Caco-2 (cell line): ENCODE measurements at places on chromosomes 2 and 18.

DNA sequence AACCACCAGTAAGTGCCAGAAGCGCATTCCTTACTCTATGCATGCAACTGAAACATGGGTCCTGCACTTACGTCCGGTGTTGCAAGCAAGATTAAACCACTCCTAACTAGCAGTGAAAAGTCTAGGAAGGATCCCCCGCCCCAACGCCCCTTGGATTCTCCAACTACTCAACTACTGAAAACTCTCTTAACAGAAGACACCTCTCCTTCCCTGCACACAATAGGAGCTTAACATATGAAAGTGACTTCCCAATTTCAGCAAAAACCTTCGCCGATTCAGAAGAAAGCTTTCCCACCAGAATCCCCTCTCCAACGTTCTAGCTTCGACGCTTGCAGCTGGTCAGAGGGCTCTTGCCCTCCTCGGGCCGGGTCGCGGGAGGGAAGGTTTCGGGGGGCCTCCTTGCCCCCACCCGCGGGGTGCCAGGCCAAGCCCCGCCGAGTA is 578 bp downstream of the IWS1 start:
- no peak for DNase-seq

GRCh38 chr18:12366379-12366778 is 10.6 kb downstream of the AFG3L2 start:
- no peak for DNase-seq

DNA sequence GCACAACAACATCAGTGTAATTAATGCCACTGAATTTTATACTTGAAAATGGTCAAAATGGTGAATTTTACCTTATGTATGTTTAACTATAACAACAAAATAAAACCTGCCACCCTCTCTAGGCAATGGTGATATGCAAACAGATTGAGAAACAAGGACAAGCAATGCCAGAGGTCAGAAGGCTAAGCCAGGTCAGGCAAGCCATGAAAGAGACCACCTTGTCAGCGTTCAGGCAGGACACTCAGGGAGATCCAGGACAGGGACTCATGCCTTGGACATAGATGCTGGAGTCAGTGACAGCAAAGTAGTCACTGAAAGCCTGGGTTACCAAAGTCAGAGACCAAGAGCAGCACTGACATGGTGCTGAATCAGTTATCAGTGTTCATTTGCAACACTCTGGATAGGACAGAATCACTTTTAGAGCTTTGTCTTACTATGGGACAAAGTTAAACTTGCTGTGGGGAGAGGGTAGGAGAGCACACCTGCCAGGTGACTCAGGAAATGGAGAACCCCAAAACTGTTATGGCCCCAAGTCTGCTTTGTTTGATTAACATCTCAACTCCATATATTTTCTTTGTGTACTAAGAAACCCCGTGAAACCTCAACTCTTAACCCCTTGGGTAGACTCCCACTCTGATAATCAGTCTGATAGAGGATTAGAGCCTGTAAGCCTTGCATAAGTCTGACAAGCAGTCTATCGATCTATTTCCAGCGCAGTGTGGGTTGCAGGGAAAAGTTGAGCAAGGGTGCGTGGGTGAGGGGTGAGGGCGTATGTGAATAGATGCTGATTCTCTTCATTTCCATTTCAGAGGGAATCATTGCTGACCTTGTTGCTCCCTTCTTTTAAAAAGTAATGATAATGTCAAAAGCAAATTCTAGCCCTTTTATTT is 48.7 kb upstream of the ZNF385B start:
- no peak for DNase-seq

DNA sequence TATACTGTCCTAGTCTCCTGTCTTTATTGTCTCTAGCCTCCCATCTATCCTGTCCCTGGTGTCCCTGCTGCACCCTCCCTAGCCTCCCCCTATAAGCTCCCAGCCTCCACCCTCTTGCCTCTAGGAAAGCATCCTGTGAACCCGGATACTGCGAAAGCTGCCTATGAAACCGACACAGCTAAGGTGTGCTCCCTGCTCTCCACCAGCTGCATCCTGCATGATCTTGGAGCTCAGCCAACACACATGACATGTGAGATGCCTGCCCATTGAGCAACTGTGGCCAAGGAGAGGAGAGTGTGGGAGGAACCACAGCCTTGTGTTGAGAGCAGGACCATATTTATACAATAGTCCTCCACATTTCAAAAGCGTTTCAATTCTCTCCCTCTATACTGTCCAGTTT is 187.1 kb downstream of the ZBTB7C start:
- DNase-seq: no peak

DNA sequence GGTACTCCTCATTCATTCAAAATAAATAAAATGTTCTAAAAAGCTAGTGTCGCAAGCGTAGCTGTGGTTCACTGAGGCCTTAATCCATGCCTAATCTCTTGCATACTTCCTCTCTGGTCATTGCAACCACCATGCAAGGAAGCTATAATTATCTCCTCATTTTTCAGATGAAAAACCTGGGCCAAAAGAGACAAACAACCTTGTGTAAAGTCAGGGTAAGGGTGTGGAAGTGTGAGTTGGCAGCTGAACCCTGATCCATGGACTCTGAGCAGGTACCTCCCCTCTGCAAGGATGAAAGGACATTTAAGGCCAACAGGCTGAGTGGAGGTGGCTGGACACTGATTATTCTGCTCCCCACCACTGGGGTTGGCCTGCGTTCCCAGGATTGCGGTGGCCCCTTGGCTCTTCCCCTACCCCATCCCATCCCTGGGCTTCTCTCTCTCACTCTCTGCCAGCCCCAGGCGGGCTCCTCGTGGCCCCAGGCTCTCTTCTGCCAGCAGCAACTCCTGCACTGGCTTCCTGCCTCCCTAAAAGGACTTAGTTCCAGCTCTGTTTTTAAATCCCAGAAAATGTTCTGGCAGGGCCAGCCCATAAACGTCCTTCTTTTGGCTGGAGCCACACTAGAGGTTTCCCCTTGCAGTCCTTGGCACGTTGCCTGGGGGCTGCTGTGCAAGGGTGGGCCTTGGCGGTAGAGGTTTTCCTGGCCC is 72.0 kb upstream of the AFF3 start:
- DNase-seq: no peak

DNA sequence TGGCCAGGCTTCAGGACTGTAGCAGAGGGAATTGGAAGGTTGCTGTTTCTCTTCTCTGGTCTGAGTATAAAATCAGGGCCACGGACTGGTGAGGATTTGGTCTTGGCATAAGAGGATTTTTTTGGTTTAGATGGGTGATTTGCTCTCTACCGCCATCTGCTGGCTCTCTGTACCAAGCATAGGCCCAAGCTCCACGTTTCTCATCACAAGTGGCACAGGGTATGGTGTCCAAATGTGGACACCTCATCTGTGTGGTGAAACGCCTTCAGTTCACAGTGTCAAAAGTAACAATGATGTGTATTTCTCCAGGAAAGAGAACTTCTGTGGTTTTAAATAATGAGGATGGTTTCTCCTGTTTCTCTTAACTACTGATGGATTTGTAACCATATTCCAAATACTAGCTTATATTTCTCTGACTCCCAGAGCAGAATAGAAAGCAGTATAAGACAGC is 115.1 kb downstream of the EML6 start:
- peak; percentile 62 for DNase-seq

- DNase-seq: no peak
Measured at GRCh38 chr2:144509879-144510221, 10.1 kb downstream of the ZEB2 start.

DNA sequence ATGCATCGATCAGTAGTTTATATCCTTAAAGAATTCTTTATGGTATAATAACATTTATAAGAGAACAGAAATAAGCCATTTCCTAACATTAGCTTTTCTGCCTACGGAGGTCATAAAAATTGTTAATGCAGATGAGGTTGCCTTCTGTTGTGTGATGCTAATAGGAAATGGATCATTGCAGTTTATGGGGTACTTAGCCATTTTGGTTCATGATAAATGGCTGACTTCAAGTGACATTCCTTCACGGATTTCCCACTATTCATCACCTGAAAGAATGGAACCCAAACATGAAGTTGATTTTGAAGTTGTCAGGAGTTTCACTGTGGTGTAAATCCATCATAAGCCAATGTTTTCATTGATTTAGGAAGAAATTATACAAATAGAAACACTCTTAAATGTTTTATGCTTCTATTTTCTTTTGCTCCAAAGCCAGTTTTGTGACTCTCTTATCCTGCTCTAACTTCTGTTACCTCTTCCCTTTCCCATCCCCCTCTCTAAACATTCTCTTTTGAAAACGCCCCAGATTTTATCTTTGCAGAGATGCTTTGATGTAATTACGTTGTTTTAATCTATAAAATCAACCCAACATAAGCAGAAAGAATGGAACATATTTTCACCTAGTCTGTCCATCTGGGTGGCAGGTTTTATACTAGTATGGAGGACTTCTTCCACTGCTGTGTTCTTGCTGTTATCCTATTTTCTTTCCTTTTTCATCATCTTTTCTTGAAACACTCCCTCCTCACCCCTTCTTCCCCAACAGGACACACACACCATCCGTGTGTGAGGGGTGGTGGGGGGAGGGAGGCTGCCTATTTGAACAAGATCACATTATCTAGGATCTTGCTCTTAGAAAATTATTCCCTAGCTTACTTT is 58.2 kb downstream of the GREB1L start:
- peak; percentile 69 for DNase-seq

DNA sequence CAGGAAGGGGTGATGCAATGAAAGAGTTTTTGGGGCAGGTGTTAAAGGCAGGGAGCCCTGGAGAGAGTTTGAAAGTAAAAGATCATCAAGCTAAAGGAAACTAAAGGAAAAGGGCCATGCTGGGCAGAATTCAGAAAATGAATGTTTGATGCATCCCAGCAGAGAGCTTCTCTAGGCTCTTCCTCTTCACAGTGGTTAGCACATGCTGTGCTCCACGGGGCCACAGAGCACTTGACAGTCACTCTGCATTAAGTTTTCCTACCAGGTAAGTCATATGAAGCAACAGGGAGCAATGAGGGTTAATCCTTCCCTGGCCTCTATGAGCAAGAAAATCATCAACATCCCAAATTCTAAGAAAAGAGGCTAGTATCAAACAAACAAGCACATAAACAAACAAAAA is 895.2 kb downstream of the TRIB2 start:
- no peak for DNase-seq

- no peak for DNase-seq
Measured at GRCh38 chr2:240449764-240450531, 14.5 kb downstream of the GPC1 start.

DNA sequence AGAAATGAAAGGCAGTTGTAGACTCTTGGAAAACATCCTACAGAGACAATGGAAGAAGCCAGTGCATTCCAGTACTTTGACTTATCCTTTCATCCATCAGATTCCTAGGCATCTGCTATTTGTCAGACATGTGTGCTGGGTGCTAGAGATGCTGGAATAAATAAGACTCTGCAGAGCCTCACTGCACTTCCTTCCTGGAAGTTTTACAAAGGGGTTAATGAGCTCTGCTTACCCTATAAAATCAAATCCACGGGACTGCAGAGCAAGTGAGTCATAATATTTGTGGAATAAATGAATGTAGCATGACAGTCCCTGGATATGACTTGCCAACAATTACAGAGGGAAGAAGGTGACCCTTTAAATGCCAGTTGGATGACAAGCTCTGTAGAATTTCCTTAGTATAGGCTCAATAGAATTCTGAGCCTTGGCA is 52.7 kb upstream of the NPAS2 start:
- DNase-seq: no peak

DNA sequence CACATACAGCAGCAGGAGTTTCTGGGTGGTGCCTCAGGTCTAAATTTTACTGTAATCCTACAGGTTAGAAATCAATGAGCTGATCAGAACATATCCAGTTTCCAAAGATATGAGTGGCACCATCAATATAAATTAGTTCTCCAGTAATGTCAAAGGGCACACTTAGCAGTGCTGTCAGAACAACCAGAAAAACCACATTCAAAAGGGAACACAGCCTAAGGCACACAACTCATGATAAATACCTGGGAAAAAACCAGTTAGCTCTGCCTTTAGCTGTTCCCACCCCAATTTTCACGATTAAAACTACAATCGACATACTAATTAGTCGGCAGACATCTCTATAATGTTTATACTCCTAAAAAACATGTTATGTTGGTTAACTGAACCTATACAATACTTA is 31.5 kb downstream of the ATP8B1 start:
- DNase-seq: no peak

DNA sequence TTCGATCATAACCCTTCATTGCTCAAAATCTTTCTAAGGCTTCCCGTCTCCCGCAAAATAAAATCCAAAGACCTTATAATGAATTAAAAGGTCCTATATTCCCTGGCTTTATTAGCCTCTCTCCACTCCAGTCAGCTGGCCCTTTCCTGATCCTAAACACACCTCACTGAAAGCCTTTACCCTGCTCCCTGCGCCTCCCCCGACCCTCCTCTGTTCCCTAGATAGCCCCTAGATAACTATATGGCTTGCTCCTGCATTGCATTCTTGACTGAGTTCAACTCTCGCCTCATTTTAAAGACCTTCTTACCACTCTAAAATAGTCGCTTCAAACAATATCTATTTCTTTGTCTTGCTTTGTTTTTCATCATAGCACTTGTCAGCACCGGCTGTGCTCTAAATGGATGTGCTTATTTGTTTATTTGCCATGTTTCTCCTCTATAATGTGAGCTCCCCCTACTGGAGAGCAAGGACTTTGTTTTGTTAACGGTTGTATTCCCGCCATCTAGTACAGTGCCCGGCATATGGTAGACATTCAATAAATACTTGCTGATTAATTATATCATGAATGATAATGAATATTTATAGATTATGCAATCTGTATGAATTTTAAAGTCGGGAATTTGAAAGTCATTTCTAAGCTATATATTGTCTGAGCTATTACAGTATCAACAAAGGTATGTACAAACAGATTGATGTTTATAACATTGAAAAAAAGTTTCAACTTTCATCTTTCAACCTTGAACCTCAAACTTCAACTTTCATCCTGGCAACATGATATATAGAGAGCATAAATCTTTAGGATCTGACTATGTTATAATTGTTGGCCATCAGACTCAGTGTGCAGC is 32.4 kb upstream of the VIT start:
- DNase-seq: no peak

DNA sequence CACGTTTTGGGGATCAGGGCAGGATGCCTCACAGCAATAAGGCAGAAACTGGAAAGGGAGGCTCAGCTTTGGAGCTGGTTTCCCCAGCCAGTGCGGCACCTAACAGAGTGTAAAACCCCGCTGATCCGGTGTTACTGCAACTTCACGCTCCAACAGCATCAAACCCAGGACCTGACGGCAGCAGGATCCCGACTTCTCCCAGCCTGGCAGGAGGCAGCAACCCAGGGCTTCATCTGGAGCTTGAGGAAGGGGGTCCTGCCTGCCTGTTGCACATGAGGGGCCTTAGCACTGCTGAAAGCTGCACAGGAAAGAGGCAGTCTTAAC is 209.8 kb downstream of the MGAT5 start:
- DNase-seq: no peak

DNA sequence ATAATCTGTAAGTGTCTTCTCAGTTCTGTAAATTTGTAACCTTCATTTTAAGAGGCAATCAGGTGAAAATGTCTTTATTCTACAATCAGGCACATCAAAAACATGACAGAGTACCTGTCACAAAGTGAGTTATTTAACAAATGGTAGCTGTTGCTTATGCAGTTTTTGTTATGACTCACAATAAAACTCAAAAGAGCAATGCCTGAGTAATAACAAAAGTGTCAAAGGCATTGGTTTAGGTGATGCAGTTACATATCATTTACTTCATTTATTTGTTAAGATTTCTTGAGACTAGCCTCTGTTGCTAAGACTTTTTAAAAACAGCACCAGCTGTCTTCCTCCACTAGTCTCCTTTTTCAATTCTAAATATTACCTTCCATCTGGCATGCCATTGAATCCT is 177.8 kb downstream of the KIAA1328 start:
- no peak for DNase-seq

- peak; percentile 47 for DNase-seq
Measured at GRCh38 chr2:38610851-38611801, 8.4 kb upstream of the HNRNPLL start.

- no peak for DNase-seq
Measured at GRCh38 chr2:240983361-240983995, 14.9 kb upstream of the SNED1 start.

GRCh38 chr18:12595571-12596255 is 62.2 kb downstream of the SPIRE1 start:
- no peak for DNase-seq
